ENCODE measurements at places on chromosomes 2 and 18.

- DNase-seq, result no peak
These were observed 983.6 kb upstream of the ZEB2 start for GRCh38 chr2:145503511-145503910.

DNA sequence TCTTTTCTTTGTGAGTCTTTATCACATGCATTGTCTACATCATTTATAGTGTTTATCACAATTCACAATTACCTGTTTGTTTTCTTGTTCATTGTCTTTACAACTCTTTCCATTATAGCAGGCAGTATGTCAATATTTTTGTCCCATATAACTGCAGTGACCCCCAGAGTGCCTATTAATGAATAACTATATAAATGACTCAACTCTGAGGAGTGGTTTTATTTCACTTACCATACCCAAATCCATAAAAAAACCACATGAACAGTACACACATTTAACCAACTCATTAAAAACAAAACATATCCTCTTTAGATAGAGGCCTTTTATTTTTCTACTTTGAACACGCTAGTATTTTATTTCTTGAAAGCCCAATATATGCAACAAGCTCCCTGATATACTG lies 1419.1 kb upstream of the NXPH2 start:
- DNase-seq, result no peak

- DNase-seq, result no peak
These were observed 11.1 kb downstream of the ONECUT2 start for GRCh38 chr18:57446322-57446721.

- no peak for DNase-seq
These were observed 341.1 kb downstream of the ARL6IP6 start for GRCh38 chr2:153059338-153060052.

GRCh38 chr2:233813236-233814055 lies 35.3 kb downstream of the MROH2A start:
- DNase-seq, result no peak

- no peak for DNase-seq
These were observed 56.2 kb upstream of the SLC16A14 start for GRCh38 chr2:230124757-230125431.

DNA sequence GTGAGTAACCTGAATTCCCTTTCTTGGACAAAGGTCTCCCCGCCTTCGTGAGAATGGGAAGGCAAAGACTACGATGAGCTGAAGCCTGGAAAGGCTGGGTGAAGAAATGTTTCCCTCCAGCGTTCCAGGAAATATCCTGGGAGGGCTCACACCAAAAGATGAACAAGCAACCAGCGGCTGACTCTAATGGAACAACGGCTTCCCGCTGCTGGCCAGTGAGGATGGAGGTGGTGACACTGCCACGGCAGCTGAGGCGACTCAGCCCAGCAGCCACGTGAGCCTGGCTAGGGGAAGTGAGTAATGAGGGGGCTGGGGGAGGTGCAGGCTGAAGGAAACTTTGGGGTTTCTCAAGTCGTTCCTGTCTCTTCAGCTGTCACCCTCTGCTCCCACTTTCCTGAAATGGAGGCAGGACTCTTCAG lies 105.0 kb upstream of the SMAD7 start:
- DNase-seq, result no peak

- no peak for DNase-seq
These were observed 794.8 kb downstream of the SATB2 start for GRCh38 chr2:198662905-198663304.

GRCh38 chr2:209331291-209331844 lies 92.5 kb upstream of the MAP2 start:
- no peak for DNase-seq

DNA sequence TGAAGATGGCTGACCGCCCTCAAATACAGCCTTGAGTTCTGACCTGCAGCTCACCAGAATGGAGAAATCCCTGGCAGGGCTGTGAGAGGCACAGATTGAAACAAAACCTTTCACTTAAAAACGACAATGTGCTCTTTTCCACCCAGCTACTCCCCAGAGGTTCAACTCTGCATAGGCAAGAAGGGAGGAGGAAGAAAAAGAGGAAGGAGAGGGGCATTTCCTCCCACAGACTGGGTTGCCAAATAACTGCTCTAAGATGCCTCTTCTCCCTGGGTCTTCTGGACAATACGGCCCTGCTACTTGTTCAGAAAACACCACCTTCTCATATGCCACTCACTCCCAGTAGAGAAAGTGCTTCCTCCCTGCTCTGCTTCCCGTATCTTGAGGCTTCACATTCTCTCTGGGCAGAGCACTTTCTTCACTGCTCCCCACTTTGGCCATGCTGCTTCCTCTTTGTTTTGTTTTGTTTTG lies 136.4 kb upstream of the SLC1A4 start:
- DNase-seq, result no peak

GRCh38 chr2:232287316-232287715 lies 91.2 kb upstream of the ALPP start:
- no peak for DNase-seq

DNA sequence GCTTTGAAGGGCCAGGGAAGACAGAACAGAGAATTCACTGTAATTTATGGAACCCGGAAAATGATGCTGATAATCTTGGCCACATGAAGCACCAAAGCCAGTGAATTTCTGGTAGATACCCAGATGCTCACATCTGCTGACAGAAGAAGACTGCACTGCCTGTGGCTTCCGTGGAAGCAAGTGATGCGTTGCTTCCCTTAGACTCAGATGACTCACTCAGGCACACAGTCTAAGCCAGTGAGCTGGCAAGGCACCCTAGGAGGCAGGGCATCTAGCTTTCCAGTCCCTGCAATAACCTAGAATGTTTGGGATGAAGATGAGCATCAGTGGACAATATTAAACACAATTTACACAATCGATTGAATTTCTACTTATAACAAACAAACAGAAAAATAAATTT lies 284.7 kb downstream of the CMPK2 start:
- no peak for DNase-seq

- DNase-seq, result no peak
These were observed 360.5 kb downstream of the EPHA4 start for GRCh38 chr2:221211653-221212052.

DNA sequence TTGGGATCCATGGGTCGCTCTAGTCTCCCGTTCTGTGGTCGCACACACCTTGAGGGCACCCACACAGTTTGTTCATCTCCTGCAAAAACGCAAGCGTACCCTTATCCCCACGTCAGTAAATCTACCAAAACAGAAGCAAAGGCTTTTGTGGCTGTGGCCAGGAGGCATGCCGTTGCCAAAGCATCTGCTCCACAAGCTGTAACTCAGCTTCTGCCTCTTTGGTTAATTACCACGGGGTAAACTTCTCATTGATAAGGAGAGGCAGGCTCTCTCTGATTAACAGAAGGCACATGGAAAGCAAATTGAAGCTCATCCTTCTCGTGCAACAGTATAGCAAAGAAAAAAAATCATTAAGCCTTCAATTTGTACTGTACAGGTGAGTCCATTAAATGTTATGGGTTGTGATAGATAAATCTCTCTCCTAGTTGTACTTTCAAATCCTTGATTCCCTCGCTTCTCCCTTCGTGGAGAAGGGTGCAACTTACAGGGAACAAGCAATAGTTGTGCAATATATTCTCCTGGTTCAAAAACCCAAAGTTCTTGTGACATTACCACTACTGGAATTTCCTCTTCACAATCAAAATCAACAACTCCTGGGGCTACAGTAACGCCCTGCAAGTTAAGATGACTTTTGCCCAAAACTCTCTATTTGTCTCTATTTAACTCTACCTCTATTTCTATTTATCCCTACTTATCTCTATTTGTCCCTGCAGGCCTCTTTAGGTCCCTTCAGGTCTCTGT lies 10.3 kb downstream of the PECR start:
- no peak for DNase-seq

DNA sequence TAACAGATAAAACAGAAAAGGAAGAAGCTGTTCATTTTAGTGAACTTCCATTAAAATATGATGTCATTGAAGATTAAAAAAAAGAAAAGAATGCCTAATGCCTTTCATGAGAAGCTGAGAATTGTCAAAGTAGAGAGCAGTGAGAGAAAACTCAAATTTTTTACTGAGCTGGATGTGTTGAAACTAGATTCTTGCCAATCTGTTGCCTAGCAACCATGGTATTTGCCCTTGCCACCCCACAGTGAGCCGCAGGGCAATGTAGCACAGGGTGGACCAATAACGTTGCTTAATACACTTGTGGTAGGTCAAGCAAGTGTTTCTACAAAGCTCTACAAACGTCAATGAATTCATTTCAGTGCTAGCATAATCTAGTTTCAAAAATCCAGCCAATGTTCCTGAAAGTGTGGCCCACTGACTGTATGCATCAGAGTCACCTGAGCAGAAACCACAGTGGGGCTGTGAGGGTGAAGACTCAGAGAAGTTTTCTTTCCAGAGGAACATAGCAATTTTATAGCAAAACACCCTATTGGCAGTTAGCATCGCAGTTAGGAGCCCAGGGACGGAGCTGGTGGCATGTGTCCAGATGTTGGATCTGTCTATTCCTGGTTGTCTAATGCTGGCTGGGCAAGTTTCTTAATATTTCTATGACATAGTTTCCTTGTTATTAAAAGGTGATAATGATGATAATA lies 132.2 kb downstream of the DOCK10 start:
- no peak for DNase-seq

- no peak for DNase-seq
These were observed 41.0 kb upstream of the ACTR3 start for GRCh38 chr2:113848758-113849415.

GRCh38 chr2:45105050-45105582 lies 95.9 kb upstream of the SIX2 start:
- no peak for DNase-seq

- no peak for DNase-seq
These were observed 61.8 kb downstream of the TBC1D8 start for GRCh38 chr2:101089419-101089818.

GRCh38 chr2:97738179-97739019 lies 25.0 kb downstream of the ZAP70 start:
- no peak for DNase-seq

DNA sequence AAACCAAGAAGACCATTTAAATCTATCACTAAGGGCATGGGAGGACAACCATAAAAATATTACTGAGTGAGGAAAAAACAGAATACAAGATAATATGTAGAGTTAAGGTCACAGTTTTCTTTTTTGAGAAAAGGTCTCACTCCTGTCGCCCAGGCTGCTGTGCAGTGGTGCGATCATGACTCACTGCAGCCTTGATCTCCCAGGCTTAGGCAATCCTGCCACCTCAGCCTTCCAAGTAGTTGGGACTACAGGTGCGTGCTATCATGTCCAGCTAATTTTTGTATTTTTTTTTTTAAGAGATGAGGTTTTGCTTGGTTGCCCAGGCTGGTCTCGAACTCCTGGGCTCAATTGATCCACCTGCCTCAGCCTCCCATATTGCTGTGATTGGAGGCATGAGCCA lies 24.0 kb downstream of the POLR1A start:
- no peak for DNase-seq

- DNase-seq, result no peak
These were observed 131.4 kb upstream of the LHCGR start for GRCh38 chr2:48886919-48887318.

All from stimulated activated CD8-positive, alpha-beta memory T cell treated with anti-CD3 and anti-CD28 coated beads, Interleukin-4, amount 100 ng/mL, for 1 hour (primary cell).